ENCODE measurements at places on chromosomes 12 and 14.

DNA sequence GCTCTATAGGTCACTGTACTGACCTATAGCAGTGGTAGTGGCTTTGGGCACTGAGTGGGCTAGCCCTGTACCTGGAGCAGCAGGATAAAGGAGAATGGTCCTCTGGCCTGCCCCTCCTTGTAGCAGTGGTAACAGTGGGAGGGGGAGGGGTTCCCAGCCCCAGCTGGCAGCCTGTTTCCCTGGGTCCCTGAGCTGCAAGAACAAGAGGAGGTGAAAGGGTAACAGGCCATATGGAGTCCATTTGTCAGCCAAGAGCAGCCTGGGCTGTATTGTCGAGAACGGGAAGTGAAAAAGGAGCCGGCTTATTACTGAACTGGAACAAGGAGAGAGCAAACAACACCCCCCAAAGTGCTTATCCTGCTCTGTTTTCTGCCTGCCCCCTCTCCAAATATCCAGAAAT, 73.8 kb upstream of the SRSF5 start:
- no peak for DNase-seq

DNA sequence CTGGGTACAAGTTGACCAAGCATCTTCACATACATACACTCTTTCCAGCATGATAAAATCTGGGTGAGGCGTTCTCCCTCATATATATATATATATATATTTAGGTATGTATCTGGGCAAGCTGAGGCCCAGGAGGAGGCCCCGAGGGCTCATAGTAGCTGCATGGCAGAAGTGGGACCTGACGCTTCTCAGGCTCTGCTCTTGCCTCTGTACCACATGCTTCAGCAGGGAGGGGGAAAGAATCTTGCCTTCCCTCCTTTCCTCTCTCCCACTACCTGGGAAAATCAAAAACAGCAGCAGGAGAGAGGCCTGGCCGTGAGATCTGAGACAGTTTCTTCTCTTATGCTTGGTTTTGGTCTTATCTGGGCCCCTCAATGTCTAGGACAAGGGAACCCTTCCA, 9.2 kb downstream of the PPP1R1A start:
- no peak for DNase-seq

GRCh38 chr12:87439990-87440827, 589.0 kb downstream of the C12orf50 start:
- no peak for DNase-seq

DNA sequence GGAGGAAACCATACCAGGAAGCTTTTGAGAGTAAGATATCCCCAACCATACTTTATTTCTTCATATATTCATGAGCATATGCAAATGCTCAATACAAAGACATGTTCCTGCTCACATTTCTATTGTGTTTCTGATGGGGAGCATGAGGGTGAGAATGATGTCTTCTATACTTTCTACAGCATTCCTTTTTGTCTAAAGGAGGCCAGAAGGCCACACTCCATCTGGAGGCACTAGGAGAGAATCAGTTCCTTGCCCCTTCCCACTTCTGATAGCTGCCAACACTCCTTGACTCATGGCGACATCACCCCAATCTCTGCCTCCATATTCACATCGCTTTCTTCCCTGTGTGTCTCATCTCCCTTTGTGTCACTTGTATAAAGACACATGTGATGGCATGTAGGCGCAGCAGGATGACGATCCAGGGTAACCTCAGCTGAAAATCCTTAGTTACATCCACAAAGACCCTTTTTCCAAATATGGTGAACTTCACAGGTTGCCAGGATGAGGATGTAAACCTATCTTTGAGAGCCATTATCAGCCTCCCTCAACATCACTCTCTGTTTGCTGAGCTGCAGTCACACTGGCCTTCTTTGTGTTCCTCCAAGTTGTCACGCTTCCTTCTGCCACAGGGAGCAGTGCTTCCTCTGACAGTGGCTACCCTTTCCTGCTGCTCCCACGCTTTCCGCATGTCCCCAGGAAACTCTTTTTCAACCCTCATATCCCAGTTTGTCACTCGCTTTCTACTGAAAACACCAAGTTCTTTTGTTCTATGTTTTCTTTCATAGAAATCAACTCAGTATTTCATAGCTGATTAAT, 96.9 kb downstream of the STXBP6 start:
- peak; percentile 64 for DNase-seq

DNA sequence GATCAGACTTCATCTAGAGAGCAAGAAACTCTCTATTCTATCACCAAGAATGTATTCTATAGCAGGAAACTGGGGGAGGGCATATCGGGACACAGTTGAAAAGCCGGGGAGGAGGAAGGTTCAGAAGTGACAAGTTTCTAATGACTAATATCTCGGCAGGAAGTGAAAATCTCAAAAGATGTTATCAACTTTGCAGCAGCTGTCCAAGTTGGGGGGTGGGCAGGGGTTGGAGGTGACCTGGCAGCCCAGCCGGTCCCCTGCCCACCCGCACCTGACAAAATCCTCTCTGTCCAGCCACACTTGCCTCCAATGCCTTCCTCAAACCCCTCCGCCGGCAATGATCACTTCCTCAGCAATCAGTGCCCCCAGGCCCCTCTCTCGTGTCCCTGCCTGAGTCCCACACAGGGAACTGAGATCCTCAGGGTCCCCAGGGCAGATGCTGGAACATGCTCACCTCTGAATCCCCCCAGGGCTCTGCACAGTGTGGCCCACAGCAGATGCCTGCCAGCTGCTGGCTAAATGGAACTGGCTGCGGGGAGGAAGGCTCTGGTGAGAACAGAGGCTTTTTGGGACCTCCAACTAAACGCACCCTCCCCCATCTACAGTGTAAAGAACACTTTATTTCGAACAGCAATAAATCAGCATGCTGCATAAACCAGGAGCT, 43.9 kb downstream of the CCDC88C start:
- DNase-seq, result peak; percentile 64

DNA sequence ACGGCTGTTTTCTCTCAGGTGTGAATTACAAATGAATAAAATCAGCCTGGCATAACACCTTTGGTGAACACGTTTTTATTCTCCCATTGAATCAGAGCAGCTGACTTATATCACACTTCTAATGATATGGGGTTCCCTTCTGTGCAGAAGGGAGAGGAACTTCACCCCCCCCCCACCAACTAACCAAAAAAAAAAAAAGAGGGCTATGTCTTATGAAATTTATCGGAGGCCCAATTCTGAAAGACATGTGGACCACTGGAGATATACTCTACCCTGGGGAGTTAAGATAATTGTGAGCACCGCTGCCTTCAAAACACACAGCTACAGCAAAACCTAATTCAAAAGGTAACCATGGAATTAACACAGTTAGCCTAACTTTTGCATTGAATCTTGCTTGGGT, 4.6 kb downstream of the BCL11B start:
- DNase-seq, result no peak

GRCh38 chr14:59166258-59166657, 22.2 kb upstream of the DAAM1 start:
- no peak for DNase-seq

Measured in putamen (tissue), 1 donor.